ENCODE measurements at places on chromosomes 5 and 9.

- H3K4me3 ChIP-seq = no peak overlapping the region
- H3K36me3 ChIP-seq = no peaks in the 10 kb centered on the region
- no peaks in the 10 kb centered on the region for H3K27me3 ChIP-seq
- no peak for DNase-seq
Measured at GRCh38 chr5:173829826-173830225, 58.3 kb upstream of the CPEB4 start.

GRCh38 chr5:50984640-50985039 is 318.2 kb downstream of the PARP8 start:
- no peak overlapping the region for H3K27ac ChIP-seq
- no peaks in the 10 kb centered on the region for H3K27me3 ChIP-seq
- H3K4me3 ChIP-seq = no peak overlapping the region
- H3K36me3 ChIP-seq = no peaks in the 10 kb centered on the region
- H3K4me1 ChIP-seq = no peaks in the 10 kb centered on the region

DNA sequence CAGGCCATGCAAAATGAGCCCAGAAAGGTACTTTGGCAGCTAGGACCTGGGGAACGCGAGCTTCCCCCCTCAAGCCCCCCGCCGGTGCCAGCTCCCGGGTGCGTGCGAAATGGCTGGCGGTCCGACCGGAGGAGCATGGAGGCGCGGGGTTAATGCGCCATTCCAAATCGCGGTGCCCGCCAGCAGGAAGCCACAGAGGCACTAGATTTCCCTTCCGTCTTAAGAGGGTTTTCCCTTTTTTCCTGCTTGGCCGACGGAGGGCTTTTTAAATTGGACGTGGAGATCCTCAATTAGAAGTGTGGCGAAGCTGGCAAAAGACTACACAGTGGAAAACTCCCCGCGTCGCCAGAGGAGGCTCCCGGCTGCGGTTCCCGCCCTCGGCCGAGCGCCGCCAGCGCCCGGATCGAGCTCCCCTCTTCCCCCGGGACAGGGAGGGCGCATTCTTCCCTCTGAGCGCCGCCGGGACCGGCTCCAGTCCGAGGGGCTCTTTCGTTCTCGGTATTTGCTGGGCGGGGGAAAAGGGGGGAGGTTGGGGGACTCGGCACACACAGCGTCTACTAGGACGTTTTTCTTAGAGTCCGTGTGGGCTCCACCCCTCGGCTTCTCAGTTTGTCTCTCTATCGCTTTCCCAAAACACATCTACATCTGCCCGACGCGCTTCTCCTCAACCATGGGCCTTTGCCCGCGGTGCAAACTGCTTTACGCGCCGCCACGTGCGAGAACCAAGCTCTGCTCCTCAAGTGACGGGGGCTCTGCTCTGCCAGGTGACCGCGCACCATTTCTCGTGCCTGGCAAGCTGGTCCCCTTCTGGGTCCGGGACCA is 3.0 kb downstream of the GDNF start:
- no peaks in the 10 kb centered on the region for H3K36me3 ChIP-seq
- H3K27me3 ChIP-seq = peaks cover 84% of the 10 kb centered on the region
- DNase-seq = no peak
- peak overlapping the region; percentile 86 for H3K27ac ChIP-seq
- peaks cover 39% of the 10 kb centered on the region for H3K4me1 ChIP-seq

GRCh38 chr5:87020099-87020934 is 247.4 kb upstream of the RASA1 start:
- peak; percentile 37 for DNase-seq
- H3K27me3 ChIP-seq = no peaks in the 10 kb centered on the region
- H3K4me1 ChIP-seq = no peaks in the 10 kb centered on the region
- H3K27ac ChIP-seq = peak overlapping the region; percentile 20
- no peak overlapping the region for H3K4me3 ChIP-seq
- no peaks in the 10 kb centered on the region for H3K36me3 ChIP-seq

- no peak for DNase-seq
- H3K27me3 ChIP-seq = no peaks in the 10 kb centered on the region
- H3K27ac ChIP-seq = no peak overlapping the region
- no peaks in the 10 kb centered on the region for H3K36me3 ChIP-seq
- H3K4me1 ChIP-seq = no peaks in the 10 kb centered on the region
Measured at GRCh38 chr5:151174612-151175101, 17.1 kb upstream of the ANXA6 start.

GRCh38 chr5:121967187-121967586 is 5.4 kb downstream of the SRFBP1 start:
- H3K36me3 ChIP-seq = no peaks in the 10 kb centered on the region
- no peak for DNase-seq
- H3K27ac ChIP-seq = no peak overlapping the region
- no peaks in the 10 kb centered on the region for H3K4me1 ChIP-seq
- H3K4me3 ChIP-seq = no peak overlapping the region

GRCh38 chr5:35857606-35858205 is 1.0 kb downstream of the IL7R start:
- no peaks in the 10 kb centered on the region for H3K27me3 ChIP-seq
- no peak for DNase-seq
- H3K27ac ChIP-seq = no peak overlapping the region
- H3K36me3 ChIP-seq = no peaks in the 10 kb centered on the region
- H3K4me1 ChIP-seq = no peaks in the 10 kb centered on the region
- no peak overlapping the region for H3K4me3 ChIP-seq

DNA sequence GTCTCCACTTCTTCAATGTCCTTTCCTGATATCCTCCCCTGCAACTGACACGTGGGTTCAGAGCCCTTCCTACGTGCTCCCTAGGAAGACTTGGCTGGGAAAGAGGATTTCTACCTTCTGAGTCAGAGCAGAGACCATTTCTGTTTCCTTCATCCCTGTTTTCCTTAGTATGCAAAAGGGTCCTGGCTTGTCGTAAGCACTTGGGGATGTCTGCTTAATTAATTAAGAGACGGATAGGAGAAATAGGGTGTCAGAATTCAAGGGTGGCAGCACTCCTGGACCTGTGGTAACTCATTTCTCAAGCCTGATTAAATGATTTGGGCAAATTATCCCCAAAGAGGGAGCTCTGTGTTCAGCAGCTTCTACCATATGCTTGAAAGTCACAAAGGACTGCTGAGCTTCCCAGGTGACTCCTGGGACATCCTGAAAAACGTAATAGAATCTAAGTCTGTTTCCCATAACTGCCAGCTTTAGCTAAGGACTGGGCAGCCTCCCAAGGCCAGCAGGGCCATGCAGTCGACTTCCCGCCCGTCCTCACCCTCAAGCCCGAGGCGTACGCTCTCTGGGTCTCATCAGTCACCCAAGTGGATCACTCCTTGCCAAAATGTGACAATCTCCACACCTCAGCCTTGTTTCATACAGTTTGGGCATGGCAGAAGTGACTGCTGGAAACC is 20.5 kb downstream of the ABCA1 start:
- H3K4me3 ChIP-seq = no peak overlapping the region
- no peaks in the 10 kb centered on the region for H3K36me3 ChIP-seq
- no peaks in the 10 kb centered on the region for H3K27me3 ChIP-seq
- peaks cover 86% of the 10 kb centered on the region for H3K4me1 ChIP-seq
- peak overlapping the region; percentile 79 for H3K27ac ChIP-seq
- no peak for DNase-seq

DNA sequence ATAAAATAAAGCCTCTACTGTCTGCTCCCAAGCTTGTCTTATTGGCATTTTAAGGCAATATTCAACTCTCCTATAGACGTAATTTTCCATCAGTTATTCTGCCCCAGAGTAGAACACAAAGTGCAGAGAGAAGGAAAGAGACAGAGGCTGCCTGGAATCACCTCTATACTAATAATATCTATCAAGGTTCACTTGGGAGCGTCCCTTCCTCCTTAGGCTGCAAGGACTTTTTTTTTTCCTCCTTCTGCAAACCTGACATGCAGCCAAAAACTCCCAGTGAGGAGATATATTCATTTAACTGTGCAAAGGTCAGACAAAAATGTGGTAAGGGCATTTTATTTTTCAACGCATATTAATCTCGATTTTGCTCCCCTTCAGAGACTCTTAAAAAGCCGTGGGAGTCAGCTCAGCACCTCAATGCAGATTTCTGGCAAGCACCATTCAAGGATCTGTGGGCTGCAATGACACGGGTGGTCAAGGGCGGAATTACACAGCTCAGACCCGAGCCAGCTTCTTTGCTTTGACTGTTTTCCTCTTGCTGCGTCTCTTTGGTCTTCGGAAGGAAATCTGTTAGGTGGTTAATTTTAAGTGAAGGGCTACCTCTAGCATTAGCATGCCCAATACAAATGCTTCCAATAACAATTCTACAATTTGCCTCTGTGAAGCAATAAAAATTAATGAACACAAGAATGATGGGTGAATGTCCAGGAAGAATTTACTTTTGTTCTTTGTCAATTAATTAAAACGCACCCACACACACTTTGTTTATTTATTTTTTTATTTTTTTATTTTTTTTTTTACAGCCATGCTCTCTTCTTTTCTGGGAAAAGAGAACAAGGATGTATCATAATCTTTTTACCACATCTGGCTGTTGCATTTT is 587.7 kb upstream of the GRAMD2B start:
- H3K4me3 ChIP-seq = no peak overlapping the region
- H3K4me1 ChIP-seq = no peaks in the 10 kb centered on the region
- DNase-seq = peak; percentile 39
- H3K27ac ChIP-seq = no peak overlapping the region
- H3K27me3 ChIP-seq = no peaks in the 10 kb centered on the region
- H3K36me3 ChIP-seq = no peaks in the 10 kb centered on the region

DNA sequence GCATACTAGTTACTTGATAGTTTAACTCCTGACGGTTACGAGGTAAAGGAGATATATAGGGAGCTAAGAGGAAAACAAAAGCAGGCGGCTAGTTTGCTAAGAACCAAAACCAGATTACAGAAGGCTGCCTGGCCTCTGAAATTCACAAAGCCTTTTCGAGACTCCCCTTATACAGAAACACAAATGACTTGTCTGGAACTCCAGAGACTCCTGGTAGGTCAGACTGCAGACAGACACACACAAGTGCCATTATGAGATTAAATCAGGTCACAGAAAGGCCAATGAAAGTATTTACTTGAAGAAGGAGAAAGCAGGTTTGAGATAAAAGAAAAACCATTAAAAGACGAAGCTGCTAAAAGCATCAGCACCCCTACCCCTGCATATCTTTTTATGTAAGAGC is 142.5 kb upstream of the LRRTM2 start:
- no peaks in the 10 kb centered on the region for H3K36me3 ChIP-seq
- no peaks in the 10 kb centered on the region for H3K27me3 ChIP-seq
- no peaks in the 10 kb centered on the region for H3K4me1 ChIP-seq
- DNase-seq = no peak
- H3K27ac ChIP-seq = no peak overlapping the region

GRCh38 chr9:114004221-114004716 is 73.8 kb downstream of the AMBP start:
- no peaks in the 10 kb centered on the region for H3K4me1 ChIP-seq
- H3K27me3 ChIP-seq = no peaks in the 10 kb centered on the region
- DNase-seq = no peak

DNA sequence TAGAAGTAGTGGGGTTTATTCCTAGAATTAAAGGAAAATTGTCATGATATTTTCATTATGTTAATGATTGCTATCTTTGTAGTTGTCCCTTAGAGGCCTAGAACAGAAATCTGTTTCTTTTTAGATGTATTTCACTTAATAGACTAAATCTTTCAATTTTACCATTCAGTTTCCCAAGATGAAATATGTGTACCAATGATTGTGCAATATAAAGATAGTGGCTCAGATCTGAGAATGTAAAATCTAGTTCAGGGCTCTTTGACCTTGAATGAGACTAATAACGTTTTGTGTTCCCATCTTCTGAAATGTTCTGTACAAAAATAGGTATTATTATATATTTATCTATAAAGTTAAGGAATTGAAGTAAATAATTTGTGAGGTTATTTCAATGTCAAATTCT is 947.9 kb downstream of the DTWD2 start:
- H3K27me3 ChIP-seq = no peaks in the 10 kb centered on the region
- no peak for DNase-seq
- H3K27ac ChIP-seq = no peak overlapping the region
- no peak overlapping the region for H3K4me3 ChIP-seq
- H3K36me3 ChIP-seq = no peaks in the 10 kb centered on the region

GRCh38 chr9:88536951-88537760 is 2.2 kb downstream of the NXNL2 start:
- H3K36me3 ChIP-seq = no peaks in the 10 kb centered on the region
- no peak overlapping the region for H3K4me3 ChIP-seq
- H3K4me1 ChIP-seq = peaks cover 20% of the 10 kb centered on the region
- peaks cover 39% of the 10 kb centered on the region for H3K27me3 ChIP-seq
- no peak for DNase-seq

DNA sequence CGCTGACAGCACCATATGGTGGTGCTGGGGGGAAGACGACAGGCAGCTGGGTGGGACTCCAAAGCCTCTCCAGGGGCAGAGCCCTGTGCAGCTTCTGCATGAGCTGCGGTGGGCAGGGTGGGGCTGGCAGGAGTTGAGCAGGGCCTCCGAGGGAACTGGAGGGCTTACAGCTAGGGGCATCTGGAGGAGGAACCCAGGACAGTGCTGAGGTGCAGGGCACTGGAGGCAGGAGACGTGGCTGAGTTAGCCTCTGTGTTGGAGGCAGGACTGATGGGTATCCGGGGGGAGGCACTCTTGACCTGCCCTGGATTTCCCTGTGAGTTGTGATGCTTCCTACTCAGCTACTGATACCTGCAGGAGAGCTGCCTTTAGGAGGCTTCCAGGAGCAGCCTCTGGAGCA is 45.0 kb downstream of the TENT4A start:
- H3K4me3 ChIP-seq = no peak overlapping the region
- H3K27me3 ChIP-seq = no peaks in the 10 kb centered on the region
- H3K36me3 ChIP-seq = peaks cover 31% of the 10 kb centered on the region
- H3K27ac ChIP-seq = no peak overlapping the region
- DNase-seq = no peak
- no peaks in the 10 kb centered on the region for H3K4me1 ChIP-seq
